ENCODE measurements at places on chromosomes 5 and 9.

DNA sequence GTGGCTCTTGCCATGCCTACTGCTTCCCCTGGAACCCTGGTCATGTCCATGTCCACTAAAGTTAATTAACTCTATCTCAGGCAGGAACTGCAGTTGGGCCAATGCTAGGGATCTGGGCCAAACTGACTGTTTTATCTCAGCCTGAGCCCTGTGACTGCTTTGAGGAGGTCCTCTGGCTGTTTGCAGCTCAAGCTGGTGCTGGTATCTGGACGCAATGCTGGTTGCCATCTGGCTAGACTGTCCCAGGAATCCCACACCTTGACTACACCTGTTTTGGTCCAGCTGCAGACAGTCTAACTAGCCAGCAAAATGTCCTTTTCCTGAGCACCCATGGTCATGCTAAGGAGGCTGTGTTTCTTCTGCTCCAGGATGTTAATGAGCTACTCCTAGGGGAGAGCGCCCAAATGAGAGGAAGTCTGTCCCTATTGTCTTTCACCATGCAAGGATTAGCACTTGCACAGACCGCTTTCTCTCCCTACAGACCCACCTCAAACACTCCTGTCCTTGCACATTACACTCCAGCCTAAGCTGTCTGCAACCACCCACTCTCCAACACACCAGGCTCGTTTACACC, 251.0 kb downstream of the SH3GL2 start:
- DNase-seq: no peak

GRCh38 chr9:126676685-126677143, 63.0 kb downstream of the LMX1B start:
- no peak for DNase-seq

DNA sequence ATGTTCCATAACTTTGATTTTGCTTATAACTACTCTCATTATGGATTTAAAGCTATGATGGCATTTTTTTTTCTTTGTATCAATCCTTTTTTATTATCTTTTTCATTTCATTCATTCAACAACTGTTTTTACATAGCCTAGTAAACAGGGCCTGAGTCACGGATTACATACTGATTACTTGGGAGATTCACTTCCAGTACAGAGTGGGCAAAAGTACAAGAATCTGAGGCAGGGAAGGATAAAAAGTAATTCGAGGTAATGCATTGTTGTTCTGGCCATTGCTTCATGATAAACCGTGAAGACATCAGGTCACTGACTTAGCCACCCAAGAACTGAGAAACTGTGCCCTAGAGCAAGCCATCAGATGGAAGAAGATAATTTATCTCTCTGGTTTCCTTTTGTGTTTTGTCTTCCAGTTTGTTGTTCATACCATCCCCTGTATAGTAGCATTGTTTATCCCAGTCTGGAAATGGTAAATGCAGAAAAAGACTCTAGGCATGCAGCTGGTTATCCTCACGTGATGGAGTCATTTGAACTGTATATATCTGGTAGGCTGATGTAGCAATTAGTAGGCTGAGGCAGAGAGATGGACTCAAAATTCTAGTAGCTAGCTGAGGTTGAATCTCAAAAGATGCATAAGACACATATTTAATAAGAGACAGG, 145.6 kb downstream of the CNTLN start:
- no peak for DNase-seq

DNA sequence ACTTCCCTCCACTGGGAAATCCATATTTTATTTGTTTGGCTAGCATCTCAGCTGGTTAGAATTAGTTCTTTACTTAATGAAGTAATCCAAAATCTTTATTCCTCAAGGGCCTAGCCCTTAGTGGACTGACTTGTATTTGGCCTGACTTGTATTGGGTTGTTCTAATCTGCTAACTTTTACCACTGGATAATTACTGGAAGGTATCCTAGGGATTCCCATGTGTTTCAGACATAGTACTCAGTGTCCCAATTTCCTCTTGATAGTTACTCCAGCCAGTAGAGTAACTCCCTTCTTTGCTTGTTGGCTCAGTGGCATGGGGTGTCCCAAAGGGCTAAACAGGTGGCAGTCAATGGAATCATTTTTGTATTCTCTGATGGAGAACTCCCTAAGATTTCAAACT, 156.0 kb downstream of the DCP2 start:
- DNase-seq: no peak

GRCh38 chr9:4973246-4973645, 11.8 kb upstream of the JAK2 start:
- DNase-seq: no peak

- no peak for DNase-seq
Observed at GRCh38 chr9:16062542-16063240, 509.8 kb downstream of the CCDC171 start.

- DNase-seq: no peak
Observed at GRCh38 chr5:66207800-66208561, 63.9 kb downstream of the SREK1 start.

GRCh38 chr5:25579111-25579510, 934.3 kb upstream of the CDH10 start:
- DNase-seq: no peak

- no peak for DNase-seq
Observed at GRCh38 chr9:107131108-107131799, 151.8 kb upstream of the RAD23B start.

GRCh38 chr5:31244921-31245320, 51.4 kb downstream of the CDH6 start:
- DNase-seq: no peak

DNA sequence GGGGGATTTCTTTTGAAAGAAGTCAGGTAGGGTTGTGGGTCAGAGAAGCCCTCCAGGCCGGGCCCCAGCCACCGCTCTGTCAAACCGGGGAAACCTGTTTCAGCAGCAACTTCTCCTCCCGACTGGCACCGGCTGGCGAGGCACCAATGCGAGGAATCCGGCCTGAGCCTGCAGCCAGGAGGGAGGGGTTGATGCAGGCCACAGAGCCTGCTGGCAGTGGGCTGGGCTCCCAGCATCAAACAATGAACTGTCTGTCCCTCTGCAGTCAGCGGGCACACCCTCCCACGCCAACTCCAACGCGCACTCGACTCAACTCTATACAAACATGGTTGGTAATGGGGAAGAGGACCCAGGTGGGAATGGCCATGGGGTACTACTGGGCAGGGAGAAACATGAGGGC, 12.1 kb downstream of the PCDH1 start:
- no peak for DNase-seq

- no peak for DNase-seq
Observed at GRCh38 chr5:156589104-156589945, 260.8 kb upstream of the PPP1R2B start.

DNA sequence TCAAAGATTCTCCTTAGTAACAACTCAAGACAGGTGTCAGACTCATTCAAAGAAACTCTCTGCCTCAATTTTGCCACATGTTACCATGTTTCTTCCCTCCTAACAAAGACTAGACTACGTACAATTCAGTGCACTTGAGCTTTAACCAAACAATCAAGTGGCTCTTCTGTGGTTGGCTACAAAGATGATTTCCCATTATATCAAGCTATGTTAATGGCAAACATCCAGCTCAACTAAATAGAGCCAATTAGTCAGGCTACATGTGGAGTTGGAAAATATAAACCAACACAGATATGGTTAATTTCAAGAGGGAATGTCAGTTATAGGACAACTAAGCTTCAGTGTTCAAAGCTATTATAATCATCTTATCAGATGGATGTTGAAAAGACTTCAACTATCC, 29.2 kb upstream of the ADRA1B start:
- no peak for DNase-seq

DNA sequence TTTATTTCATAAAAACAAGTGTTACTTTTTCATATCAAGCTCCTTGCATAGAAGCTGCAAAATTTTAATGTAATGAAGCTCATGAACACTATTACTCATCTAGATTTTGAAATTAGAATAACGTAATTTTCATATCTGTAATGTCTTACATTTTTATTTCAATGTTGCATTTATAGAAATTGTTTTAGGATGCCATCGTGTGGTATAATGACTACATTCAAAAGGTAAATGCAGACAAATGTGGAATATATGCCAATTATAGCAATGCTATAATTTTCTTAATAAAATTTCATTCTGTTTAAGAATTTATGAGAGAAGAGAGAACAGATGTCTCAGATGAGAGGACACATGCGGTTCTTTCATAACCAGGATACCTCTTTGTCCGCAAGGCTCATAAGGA, 230.2 kb downstream of the TMEM232 start:
- DNase-seq: no peak

- no peak for DNase-seq
Observed at GRCh38 chr5:172165465-172165864, 22.6 kb downstream of the STK10 start.

DNA sequence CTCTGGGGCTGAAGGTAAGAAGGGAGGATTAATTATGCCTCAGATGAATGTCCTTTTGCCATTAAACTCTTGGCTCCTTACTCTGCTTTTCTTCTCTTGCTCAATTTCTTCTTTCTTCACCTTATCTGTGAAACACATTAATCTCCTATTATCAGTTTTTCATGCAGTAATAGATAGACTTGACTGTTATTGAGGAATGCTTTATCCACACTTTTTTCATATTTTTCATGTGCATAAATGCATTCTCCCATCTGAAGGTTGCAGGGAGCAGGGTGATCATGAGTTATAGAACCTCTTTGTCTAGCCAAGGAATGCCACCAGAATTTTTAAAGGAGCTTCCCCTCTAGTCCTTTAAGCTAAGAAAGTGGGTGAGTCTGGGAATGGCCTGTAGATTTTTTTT, 66.4 kb upstream of the CD180 start:
- DNase-seq: no peak

DNA sequence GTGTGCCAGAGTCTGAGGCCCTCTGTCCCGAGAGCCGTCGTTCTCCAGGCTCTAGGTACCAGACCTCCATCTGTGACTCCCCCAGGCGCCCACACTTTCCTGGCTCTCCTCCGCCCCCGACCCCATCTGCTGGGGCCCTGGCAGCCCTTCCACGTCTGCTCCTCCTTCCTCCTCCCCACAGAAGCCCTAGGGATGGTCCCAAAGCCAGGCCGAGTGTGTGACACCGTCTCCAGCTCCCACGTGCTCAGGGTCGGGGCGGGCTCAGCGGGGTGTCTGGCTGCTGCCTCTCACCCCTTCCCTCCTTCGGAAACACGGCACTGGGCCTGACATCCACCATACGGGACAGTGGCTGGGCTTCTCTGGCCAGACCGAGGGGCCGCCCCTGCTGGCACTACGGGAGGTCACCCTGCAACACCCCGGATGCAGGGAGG, 20.5 kb upstream of the SLC6A19 start:
- DNase-seq: no peak

DNA sequence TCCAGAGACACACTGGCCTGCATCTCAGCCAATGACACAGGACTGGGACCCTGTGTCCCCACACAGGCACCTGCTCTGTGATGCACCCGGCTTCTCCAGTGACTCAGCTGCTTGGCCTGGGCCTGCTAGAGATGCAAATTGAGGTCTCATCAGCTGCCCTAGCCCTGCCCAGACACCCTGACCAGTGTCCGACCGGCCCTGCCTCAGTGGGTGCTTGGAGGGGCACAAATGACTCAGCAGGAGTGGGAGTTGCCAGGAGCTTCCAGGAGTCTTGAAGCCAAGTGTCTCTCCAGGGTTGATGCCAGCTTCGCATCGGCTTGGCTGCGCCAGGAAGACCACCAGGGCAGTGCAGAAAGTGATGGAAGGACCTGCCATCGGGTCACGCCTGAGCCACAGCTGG, 148.2 kb downstream of the ICE1 start:
- DNase-seq: no peak

GRCh38 chr9:103978396-103978795, 115.7 kb upstream of the SMC2 start:
- DNase-seq: no peak

- DNase-seq: no peak
Observed at GRCh38 chr9:97638666-97639065, 5.0 kb downstream of the NCBP1 start.

GRCh38 chr9:3014178-3014577, 170.3 kb upstream of the PUM3 start:
- DNase-seq: no peak

DNA sequence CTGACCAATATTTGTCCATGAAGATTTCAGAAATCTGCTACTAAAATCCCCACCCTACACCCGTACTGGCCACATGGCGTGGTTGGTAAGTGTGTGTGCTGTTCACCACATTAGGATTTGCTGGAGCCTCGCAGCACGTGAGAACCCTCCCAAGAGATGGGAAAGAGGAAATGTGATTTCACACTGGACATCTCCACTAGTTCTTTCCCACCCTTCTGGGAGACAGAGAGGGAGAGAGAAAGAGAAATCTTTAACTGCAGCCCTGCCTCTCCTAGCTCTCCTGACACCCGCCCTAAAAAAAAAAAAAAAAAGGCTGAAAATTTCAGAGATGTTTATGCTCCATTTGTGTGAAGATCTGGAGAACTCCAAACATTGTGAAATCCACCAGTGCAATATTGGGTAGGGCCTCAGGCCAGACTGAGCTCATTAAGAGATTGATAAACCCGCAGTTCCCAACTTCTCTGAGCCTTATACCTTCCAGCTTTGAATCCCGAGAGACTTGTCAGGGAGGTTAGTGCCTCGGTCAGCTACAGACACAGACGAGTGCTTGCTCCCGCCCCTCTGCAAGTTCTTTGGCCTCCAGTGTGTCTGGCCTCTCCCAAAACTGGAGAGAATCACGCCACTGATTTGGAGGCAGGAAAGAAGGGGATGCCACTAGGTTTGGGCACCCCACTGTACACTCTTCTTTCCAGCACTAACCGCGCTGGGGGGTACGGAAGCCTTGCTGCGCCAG, 1.9 kb downstream of the SPRY4 start:
- DNase-seq: no peak

DNA sequence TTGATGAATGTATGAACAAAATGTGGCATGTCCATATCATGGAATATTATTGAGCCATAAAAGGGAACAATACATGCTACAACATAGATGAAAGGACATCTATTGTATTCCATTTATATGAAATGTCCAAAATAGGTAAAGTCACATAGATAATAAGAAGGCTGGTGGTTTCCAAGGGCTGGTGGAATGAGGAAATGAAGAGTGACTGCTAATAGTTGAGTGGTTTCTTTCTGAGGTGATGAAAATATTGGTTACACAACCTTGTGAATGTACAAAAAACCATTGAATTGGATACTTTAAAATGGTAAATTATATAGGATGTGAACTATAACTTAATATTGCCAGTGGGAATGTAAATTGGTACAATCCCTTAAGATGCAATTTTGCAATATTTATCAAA, 5.2 kb downstream of the ARSB start:
- DNase-seq: no peak

DNA sequence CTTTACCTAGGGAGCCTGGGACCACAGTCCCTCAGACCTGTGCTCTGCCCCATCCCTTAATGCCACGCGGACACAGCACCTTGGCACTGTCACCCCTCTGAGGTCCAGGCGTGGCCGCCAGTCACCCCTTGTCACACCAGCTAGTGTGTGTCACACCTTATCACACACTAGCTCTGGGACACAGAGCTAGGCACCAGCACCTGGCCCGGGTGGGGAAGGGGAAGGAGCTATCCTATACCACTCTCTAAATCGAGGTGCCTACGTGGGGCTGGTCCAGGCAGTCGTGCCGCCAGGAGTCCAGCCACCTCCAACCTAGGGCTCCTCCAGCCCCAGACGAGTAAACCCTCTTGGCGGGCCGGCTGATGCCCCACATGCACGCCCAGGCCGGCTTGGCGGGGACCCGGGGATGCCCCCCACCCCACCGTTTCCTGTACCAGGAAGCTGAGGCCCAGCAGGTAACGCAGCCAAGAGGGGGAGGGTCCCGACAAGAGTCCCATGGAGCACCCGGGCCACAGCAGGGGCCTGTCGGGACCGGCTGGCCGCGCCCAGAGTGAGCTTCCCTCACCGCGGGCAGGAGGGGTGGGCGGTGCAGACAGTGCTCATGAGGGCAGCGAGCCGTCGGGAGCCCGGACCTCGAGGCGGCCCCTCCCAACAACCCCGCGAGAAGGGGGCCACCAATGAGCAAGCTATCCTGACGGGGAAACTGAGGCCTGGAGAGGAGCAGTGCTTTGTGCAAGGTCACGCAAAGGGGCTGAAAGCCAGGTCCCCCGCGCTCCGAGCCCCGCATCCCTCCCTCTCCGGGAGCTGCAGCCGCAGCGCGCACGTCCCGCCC, 550 bp downstream of the CORO2A start:
- peak; percentile 28 for DNase-seq

All from activated CD4-positive, CD25-positive, alpha-beta regulatory T cell (primary cell).